HepG2 (cell line): ENCODE measurements at places on chromosomes 13 and 19. TPM values are rescaled to one million over a fixed set of nuclear protein-coding genes. Genes with fewer than 3 reads are reported as not detected.

- no peak for DNase-seq
Measured at GRCh38 chr13:111116856-111117255, 1.7 kb downstream of the ARHGEF7 start.

GRCh38 chr13:23086968-23087623 lies 93.7 kb upstream of the SGCG start:
- no peak for DNase-seq

GRCh38 chr13:60619461-60619860 lies 222.4 kb downstream of the TDRD3 start:
- no peak for DNase-seq

GRCh38 chr13:73676550-73677047 lies 457.6 kb downstream of the KLF12 start:
- DNase-seq = no peak

- no peak for DNase-seq
Measured at GRCh38 chr13:28055357-28055756, 45.0 kb downstream of the FLT3 start.

ELSPBP1 gene
- polyA plus RNA-seq = not detected in 2 replicates

KIR3DL2 gene
- not detected in 2 replicates for polyA plus RNA-seq
